ENCODE measurements at places on chromosomes 3 and 15.

- DNase-seq = no peak
These were observed 24.1 kb downstream of the MYH15 start for GRCh38 chr3:108486338-108486737.

- no peak for DNase-seq
These were observed 40.8 kb upstream of the IQCF6 start for GRCh38 chr3:51819709-51820406.

GRCh38 chr15:92906563-92907081 lies 6.5 kb downstream of the CHD2 start:
- no peak for DNase-seq

GRCh38 chr3:63863150-63864007 lies at the start of the genes ATXN7 and THOC7:
ATXN7 (plus strand) TSS chr3:63863867; CDS start chr3:63912599, 48,732 bp downstream.
THOC7 (minus strand) TSS chr3:63863805; CDS start chr3:63863790, 15 bp downstream.
- DNase-seq = peak; percentile 59

DNA sequence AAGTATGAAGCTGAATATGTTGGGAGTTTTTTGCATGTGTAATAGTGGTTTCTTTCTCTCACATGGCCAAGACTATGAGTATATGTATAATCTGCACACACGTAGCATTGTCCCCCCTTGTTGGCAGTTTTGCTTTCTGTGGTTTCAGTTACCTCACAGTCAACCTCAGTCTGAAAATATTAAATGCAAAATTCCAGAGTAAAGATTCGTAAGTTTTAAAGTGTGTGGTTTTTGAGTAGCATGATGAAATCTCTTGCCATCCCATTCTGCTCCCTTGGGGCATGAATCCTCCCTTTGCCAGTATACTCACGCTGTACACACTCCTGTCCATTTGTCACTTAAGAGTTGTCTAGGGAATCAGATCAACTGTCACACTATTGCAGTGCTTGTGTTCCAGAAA lies 742.0 kb upstream of the CCDC54 start:
- no peak for DNase-seq
